ENCODE measurements at places on chromosomes 2 and 18. TPM values are rescaled to one million over a fixed set of nuclear protein-coding genes. Genes with fewer than 3 reads are reported as not detected.

ZFP36L2 gene
- total RNA-seq, result 39.8 TPM

DNA sequence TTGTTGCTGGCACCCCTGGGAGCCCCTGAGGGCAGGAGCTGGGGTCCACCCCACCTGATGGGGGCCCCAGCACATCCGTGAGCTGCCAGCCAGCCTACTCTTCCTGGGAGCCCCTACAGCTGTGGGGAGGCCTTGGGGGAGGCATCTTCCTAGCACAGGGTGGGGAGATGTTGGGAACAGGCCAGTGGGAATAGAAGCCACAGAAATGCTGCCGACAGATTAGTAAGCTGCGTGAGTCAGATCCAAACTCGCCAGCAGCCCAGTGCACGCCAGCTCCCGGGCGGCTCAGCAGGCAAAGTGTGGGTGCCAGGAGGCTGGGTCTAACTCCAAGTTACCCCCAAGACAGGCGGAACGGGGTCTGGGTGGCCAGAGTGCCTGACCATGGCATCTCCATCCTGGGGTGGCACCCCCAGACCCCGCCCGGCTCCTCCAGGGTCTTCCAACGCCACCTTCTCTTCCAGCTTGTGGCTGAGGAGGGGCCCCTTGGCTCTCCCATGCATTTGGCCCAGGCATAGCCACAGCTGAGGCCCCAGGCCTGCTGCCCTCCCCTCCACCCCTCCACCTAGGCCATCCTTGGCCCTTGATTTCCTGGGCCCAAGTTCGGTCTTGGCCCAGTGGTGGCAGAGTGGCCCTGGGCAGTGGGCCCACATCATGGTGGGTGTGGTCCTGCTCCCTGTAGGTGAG is 15.3 kb downstream of the CROCC2 start:
- DNase-seq, result no peak

DNA sequence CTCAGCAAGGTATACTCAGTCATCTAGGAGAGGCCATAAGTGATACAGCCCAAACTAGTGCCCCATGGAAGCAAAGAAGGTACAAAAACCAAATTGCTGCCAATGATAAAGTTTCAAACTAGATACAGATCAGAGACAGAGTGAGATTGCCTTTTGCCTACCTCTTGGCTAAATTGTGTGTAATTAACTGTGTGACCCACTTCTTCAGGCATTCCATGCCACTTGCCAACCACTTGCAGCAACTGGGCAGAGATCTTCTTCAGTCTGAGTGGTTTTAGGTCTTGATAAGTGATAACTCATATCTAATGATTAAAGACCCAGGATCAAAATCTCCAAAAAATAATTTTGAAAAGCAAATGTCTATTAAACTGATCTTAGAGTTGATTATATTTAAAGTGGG is 21.1 kb upstream of the NABP1 start:
- DNase-seq, result no peak

DNA sequence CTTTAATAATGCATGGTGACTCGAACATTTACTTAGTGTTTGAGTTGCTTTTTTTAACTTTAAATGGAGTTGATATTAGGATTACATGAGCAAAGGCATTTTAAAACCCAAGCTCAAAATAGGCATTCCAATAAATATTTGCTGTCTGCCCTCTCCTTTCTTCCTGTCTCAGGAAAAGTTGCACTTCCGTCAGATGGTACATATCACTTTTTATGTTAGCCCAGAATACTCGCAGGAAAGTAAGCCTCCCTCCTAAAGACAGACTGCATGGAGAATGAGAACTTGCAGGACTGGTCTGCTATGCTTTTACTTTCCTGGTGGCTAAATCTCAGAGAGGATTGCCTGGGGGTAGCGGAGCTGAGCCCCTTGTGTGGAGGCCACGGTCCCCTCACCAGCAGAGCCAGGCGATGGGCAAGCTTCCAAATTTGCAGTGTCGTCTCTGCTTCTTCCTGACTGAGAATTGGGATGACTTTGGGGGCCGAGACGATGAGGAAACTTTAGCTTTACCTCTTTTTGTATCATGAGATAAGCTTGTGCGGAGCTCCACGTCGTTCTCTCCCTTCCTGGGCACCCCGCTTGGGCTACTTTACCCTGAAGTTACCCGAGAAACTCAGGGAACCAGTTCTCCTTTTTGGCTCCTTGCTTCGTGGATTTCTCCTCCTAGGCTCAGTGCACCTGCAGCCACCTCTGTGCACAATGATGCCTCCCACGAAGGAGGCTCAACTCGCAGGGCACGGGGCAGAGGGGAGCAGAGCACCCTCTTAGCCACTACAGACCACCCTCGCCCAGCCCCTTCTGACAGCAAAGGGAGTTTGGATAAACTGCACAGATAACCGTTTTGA is 223.3 kb downstream of the SH3RF3 start:
- DNase-seq, result no peak

- DNase-seq, result no peak
These were observed 6.3 kb downstream of the BOK start for GRCh38 chr2:241564596-241565410.

DNA sequence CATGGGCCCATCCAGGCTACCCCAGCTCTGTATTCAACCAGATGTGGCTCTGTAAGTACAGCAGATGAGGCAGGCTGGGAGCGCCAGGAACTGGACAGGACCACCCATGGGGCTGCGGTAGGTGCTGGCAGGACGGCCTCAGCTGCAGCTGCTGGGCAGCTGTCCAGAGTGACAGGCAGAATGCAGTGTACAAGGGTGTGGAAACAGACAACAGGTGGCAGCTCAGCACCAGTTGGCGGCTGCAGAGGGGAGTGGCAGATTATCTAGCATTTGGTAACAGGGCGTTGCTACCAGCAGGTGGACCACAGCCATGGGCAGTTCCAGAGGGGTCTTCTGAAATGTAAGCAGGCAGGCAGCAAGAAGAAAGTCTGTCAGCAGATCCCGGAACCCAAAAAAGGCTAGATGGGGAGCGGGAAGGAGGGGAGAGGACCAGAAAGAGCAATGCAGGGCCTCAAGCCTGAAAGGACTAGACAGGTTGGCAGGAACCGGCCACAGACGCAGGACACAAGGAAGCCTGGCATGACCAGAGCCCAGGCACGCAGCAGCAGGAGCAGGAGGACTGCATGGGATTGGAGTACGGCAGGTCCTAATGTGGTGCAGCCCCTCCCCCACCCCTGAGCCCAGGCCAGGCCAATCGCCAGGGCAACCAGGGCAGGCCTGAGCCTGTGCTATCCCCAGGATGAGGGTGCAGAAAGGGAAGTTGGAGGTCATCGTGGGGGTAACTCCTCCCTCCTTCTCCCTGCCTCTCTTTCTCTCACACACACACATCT is 24.7 kb downstream of the PKDCC start:
- no peak for DNase-seq

Data from neural crest cell (in vitro differentiated cells).